Psoas muscle (tissue), 8 donors: ENCODE measurements at places on chromosomes 7 and 10. TPM values are rescaled to one million over a fixed set of nuclear protein-coding genes. Genes with fewer than 3 reads are reported as not detected.
A peak's percentile ranks its signal among the peaks of the same experiment; 100 is the strongest.

- H3K4me3 ChIP-seq = peak overlapping the region; percentile 70
- peaks cover 17% of the 10 kb centered on the region for H3K4me1 ChIP-seq
- DNase-seq = peak; percentile 58
- H3K27me3 ChIP-seq = no peaks in the 10 kb centered on the region
- H3K27ac ChIP-seq = peak overlapping the region; percentile 85
These were observed 147.6 kb downstream of the GPR85 start for GRCh38 chr7:112938863-112939573.

Gene CFAP43
- not detected for total RNA-seq

GRCh38 chr7:139660317-139661042, 117.3 kb downstream of the HIPK2 start:
- peaks cover 39% of the 10 kb centered on the region for H3K4me1 ChIP-seq
- H3K27ac ChIP-seq = peak overlapping the region; percentile 58
- DNase-seq = no peak
- H3K36me3 ChIP-seq = no peaks in the 10 kb centered on the region
- H3K4me3 ChIP-seq = no peak overlapping the region

Gene AGMO
- total RNA-seq = 0.44 TPM

GRCh38 chr7:156816943-156817572, 75.9 kb downstream of the LMBR1 start:
- H3K27me3 ChIP-seq = no peaks in the 10 kb centered on the region
- H3K4me3 ChIP-seq = no peak overlapping the region
- no peaks in the 10 kb centered on the region for H3K4me1 ChIP-seq
- no peak for DNase-seq
- no peak overlapping the region for H3K27ac ChIP-seq

DNA sequence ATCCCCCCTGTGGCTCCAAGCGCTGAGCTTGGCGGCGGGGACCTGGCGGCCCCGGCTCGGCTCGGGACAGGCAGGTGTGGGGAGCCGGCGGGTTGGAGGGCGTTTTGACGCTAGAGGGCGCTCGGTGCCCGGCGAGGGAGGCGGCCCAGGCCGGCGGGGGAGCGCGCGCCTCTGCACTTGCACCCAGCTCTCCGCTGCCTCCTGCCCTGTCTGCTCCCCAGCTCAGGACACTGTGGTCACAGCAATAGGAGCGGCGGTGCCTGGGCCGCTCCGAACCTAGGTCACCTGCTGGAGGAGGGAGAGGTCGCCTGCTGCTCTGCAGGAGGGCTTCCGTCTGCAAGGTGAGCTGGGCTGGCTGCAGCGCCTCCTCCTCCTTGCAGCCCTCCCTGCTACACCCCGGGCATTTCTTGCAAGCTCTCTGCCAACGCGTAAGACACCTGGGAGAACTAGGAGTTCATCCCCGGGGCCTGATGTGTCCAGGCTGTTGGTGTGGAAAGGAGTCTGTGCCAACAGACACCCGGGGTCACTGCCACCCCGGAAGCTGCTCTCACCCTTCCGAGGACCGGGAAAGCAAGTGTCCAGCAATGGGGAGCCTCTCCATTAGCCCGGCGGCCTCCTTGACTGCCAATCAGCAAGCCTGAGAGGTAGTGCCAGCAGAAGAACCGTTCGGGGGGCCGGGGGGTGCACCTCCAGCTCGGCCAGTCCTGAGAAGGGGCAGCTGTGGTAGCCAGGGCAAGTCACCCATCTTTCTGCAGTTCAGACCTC, 620.4 kb downstream of the GALNT17 start:
- no peaks in the 10 kb centered on the region for H3K4me1 ChIP-seq
- H3K4me3 ChIP-seq = no peak overlapping the region
- no peak overlapping the region for H3K27ac ChIP-seq
- H3K36me3 ChIP-seq = no peaks in the 10 kb centered on the region
- peak; percentile 19 for DNase-seq
- H3K27me3 ChIP-seq = no peaks in the 10 kb centered on the region

GRCh38 chr7:149772241-149772955, 990 bp downstream of the ZNF467 start:
- H3K4me1 ChIP-seq = peaks cover 5% of the 10 kb centered on the region

DNA sequence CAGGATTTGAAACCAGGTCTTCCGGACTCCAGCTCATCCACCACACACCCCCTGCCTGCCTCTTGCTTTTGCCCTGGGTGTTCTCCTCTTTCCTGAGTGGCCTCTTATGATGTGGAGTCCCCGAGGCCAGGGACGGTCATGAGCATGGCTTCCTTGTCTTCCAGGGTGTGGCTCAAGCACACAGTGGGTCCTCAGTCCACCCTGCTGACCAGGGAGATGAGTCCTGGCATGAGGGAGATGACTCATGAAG, 32.8 kb downstream of the DNAJB12 start:
- no peaks in the 10 kb centered on the region for H3K36me3 ChIP-seq
- no peaks in the 10 kb centered on the region for H3K27me3 ChIP-seq
- H3K4me3 ChIP-seq = no peak overlapping the region

DNA sequence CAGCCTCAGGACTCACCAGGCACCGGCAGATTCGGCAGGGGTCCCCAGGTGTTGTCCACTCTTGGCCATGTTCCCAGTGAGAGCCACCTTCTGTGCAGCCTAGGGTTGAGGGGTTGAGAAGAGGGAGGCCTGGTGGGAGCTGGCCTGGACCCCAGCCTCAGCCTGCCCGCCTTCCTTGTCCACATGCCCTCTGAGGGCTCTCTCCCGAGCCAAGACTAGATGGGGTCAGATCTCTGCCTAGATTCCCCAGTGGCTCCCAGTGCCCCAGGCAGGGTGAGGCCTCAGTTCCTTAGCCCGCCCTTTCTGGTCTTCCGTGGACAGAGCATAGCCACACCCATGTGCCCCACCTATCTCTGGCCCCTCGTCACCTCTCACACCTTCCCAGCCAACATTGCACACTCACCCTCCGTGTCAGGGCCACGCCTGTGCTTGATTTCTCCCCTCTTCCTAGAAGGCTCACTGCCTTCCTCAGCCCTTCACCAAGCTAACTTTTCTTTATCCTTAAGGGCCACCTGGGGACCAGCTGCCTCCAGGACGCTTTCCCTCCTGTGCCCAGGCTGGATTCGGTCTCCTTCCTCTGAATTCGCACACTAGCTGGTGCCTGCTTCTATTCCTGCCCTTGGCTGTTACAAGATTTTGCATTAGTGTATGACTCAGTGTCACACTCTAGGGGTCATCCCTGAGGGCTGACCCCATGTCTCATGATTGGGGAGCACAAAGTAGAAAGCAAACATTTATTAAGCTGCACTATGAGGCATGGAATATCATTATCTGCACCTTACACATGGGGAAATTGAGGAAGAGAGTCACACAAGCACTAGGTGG, 7.5 kb downstream of the KCP start:
- peaks cover 15% of the 10 kb centered on the region for H3K27me3 ChIP-seq
- no peak overlapping the region for H3K27ac ChIP-seq
- no peaks in the 10 kb centered on the region for H3K4me1 ChIP-seq
- DNase-seq = no peak
- H3K4me3 ChIP-seq = no peak overlapping the region

DNA sequence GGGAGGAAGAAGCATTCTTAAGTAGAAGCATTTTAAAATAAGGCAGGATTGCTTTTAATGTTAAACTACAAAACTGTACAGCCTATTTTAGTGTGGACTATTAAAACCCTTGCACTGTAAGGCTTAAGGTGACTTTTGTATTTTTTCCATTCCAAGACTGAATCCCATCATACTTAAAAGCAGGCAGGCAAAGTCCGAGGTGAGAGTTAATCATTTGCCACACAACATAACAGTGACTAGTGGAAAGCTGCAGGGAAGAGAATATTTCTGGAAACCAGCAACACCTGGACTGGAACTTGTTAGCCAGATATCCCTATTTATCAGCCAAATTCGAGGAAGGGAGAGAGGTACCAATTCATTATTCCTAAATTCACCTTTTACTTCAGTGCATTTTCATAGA, 3.5 kb downstream of the PRR15 start:
- no peak overlapping the region for H3K4me3 ChIP-seq
- peaks cover 61% of the 10 kb centered on the region for H3K27me3 ChIP-seq
- H3K4me1 ChIP-seq = peaks cover 26% of the 10 kb centered on the region
- no peak for DNase-seq
- H3K36me3 ChIP-seq = no peaks in the 10 kb centered on the region

Gene ELN
- total RNA-seq = 41.1 TPM

DNA sequence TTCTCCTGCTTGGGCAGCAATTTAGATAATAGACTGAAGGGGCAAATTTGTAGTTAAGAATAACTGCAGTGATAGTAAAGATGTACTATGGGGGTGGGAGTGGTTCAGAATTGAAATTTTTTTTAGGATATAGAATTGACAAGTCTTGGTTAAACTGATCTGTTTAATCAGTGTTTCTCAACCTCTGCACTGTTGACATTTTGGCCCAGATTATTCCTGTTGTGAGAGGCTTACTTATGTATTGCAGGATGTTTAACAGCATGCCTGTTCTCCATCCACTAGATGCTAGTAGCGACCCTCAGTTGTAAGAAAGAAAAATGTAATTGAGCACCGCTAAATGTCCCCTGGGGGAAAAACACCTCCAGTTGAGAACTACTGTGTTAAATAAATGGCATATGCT, 176.5 kb downstream of the CCDC7 start:
- no peaks in the 10 kb centered on the region for H3K27me3 ChIP-seq
- DNase-seq = no peak
- H3K4me3 ChIP-seq = no peak overlapping the region
- H3K36me3 ChIP-seq = no peaks in the 10 kb centered on the region

DNA sequence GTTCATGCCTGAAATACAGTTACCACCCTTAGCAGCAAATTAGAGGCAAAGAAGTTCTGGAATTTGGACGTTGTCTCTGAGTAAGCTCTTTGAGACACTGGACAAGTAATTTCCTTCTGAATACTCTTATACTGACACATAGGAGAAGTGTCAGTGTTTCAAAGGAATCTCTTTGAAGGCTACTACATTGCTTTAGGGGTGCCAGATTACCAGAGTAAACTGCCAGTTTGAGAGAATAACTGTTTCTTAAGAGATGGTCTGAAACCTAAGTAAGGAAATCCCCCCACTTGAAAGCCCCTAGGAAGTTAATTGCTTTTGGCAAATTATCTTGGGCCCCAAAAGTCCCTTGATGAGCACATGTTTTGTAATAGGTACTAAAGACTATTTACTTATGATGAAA, 3.4 kb downstream of the FAS start:
- DNase-seq = no peak
- H3K4me1 ChIP-seq = peaks cover 4% of the 10 kb centered on the region
- peak overlapping the region; percentile 92 for H3K4me3 ChIP-seq
- no peak overlapping the region for H3K27ac ChIP-seq
- H3K27me3 ChIP-seq = no peaks in the 10 kb centered on the region

DNA sequence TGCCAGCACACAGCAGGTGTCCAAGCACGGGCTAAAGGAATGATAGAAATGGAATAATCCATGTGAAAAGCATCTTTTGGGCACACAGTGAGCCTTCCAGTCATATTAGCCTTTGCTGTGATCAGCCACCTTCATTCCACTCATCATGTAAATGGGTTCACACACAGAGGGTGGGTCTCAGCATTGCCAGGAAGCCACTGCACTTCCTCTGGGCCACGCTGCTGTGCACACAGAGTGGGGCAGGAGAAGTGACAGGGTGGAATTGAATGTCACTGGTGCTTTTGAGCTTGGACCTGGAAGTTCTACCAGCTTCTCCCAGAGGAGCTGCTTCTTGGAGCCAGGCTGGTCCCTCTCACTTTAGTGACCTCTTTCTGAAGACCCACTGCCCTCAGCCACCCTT, 203.5 kb downstream of the USP6NL start:
- H3K4me3 ChIP-seq = no peak overlapping the region
- DNase-seq = no peak
- no peak overlapping the region for H3K27ac ChIP-seq

DNA sequence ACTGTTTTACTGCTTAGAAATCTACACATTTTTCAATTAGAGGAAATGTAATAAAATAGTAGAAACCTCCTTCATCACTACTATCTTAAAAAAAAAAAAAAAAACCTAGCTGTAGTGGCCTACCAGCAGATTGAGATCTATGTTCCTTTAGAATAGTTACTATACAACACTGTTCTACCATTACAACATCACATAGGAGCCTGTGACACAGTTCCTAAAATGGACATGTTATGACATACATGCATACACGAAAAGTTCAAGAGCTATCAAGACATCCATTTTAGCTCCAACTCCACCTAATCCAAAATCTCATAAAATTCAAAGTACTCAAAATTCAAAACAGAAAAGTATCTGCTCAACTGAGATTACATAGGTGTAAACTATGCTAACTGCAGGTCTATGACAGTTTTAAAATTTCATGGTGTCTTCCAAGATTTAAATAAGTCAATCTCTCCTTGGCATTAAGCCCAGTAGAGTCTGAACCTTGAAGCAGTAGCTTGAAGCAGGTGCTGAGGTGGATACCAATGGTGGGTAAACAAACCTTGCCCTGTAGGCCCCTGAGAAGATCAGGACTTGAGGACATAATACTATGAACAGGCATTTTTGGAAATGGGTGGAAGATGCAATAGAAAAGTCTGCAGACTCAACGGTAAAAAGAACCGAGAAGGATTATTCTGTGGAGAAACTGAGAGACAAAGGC, 17.0 kb downstream of the CACUL1 start:
- H3K27me3 ChIP-seq = no peaks in the 10 kb centered on the region
- H3K4me1 ChIP-seq = peaks cover 79% of the 10 kb centered on the region
- no peaks in the 10 kb centered on the region for H3K36me3 ChIP-seq
- H3K4me3 ChIP-seq = no peak overlapping the region
- H3K27ac ChIP-seq = no peak overlapping the region
- no peak for DNase-seq

Gene PAX2
- total RNA-seq = not detected

DNA sequence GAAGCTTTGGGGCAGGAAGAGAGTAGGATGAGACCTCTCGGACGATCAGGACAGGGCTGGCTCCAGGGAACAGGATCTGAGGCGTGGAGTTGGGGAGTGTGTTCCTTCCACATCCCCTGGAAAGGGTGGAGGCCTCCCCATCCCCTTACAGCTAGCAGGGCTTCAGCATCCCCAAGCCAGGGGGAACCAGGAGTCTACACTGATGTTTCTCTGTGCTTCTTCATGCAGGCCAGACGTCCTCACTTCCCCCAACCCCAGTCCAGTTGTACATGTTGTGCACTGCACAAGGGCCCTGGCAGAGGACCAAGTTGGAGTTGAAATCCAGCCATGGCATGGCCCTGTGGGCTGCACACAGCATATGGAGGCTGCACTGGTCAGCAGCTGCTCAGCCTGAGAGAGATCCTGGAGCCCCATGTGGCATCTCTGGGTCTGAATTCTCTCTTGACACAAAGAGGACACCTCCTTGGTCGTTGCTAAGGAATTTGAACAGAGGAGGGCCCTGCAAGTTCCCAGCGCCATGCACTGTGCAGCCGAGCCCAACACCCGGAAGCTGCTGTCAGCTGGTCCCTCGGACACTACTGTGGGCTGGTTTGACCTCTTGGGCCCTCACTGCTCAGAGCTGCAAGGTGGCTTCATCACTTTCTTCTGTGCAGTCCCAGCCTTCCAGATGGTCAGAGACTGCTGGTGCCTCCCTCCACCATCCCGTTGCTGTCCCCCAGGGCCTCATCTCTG, 181.1 kb downstream of the DNAJB6 start:
- no peaks in the 10 kb centered on the region for H3K36me3 ChIP-seq
- peaks cover 30% of the 10 kb centered on the region for H3K27me3 ChIP-seq
- no peak overlapping the region for H3K27ac ChIP-seq
- no peak overlapping the region for H3K4me3 ChIP-seq
- H3K4me1 ChIP-seq = no peaks in the 10 kb centered on the region
- DNase-seq = peak; percentile 21

Gene PON3
- total RNA-seq = 0.44 TPM

GRCh38 chr10:12340937-12341336, 8.4 kb upstream of the CAMK1D start:
- no peaks in the 10 kb centered on the region for H3K36me3 ChIP-seq
- H3K27ac ChIP-seq = no peak overlapping the region
- H3K27me3 ChIP-seq = no peaks in the 10 kb centered on the region

Gene CACNA2D1
- 114 TPM for total RNA-seq

Gene KNDC1
- total RNA-seq = 0.10 TPM
